ENCODE measurements at places on chromosomes 6 and 20.

DNA sequence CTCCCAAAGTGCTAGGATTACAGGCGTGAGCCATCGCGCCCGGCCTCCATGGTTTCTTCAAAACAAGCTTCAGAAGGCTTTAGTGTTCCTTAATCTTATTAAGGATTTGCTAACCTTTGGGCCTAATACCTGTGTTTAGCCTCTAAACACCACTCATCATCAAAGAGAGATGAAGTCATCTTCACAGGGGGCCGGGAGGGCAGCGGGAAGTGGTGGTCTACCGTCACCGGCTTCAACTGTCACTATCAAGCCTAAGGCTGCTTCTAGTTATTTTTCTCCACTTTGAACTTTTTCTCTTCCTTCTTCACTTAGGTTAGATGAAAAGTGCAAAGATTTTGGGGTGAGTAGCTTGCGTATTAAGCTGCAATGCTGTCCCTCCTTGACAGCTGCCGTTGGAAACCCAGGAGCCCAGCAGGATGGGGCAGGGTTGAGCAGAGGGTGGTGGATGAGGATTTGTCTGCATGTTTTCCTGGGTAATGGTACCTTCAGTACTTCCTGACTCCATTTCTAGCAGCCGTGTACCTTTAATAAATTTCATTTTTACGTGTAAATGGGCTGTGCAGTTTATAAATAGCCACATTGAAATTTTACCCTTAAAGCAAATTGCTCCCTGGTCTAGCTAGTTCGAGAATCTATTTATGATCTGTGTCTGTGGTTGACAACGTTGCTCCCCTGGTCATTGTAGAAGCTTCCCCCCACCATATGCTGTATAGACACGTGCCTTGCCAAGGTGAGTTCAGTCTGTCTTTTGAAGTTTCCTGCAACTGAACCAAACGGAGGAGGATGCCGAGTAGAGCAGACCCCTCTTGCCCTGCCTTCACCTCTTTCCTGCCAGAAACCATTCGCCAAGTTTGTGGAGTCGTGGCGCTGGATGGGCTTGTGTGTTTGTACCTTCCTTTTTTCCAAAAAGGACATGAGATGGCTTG, 64.8 kb downstream of the SYNJ2 start:
- no peak for DNase-seq

- DNase-seq: no peak
These were observed 9.2 kb downstream of the ATG5 start for GRCh38 chr6:106316375-106316766.

GRCh38 chr6:73538116-73538779, 17.4 kb upstream of the EEF1A1 start:
- no peak for DNase-seq

DNA sequence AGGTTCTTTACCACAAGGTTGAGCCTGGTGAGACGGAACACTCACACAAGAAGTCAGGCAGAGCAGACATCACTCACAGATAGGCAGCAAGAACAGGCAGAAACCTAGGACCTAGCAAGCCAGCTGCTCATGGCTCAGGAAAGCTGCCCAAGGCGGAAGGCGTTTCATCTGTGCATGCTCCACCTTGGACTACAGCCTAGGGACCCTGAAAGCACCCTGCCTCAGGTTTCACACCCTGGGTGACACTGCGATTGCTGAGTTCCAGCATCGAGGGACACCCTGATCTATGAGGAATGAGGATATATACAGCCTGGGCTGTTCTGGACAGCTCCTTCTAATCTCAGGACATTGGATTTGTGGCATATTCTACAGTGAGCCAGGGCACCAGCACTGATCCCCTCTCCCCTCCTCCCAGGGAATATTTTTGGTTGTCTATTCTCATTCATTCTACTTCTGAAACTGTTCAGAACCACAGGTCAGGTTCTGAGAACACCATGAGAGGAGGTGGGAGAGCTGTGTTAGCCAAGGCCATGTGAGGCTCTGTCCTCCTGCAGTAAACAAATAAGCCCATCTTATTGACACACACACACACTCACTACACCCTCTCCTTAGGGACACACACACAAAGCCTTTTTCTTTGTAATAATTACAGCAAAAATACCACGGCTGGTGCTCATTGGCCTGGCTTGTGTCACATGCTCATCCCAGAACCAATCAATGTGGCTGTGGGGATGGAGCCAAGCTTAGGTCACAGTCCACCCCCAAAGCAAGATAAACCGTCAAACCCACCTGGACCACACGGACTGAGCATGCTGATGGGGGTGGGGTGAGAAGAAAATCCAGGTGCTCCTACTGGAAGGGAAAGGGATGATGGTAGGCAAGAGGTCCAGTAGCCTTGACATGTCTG, 26.3 kb upstream of the PMEPA1 start:
- no peak for DNase-seq

DNA sequence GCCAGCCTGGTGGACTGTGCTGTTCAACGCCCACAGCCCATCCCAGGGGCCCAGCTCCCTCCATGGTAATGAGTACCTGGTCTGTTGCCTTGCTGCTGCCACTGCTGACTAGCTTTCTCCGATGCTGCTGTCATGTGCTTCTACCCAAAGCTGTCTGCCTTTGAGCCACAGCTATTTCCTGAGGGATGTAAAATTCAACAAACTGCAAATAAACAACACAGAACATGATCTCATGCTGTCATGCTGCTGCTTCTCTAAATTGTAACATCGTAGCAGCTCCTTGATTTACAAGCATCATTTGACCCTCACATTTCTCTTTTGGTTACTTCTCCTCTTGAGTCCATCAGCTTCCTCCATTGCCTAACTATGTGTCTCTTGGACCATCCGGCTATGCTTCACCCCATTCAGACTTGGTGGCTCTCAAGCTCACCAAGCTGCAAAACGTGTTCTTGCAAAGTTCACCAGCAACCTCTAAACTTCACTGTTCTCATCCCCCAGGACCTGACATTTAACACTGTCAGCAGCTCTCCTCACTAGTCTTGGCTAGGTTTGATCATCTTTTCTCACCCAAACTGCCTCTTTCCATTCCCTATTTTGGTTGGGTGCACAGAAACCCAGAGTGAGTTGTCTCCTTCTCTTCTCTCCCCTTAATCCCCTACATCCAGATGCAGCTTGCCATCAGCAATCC, 54.6 kb downstream of the FYN start:
- DNase-seq: no peak

GRCh38 chr6:142387997-142388815, 86.4 kb downstream of the ADGRG6 start:
- DNase-seq: peak; percentile 41

DNA sequence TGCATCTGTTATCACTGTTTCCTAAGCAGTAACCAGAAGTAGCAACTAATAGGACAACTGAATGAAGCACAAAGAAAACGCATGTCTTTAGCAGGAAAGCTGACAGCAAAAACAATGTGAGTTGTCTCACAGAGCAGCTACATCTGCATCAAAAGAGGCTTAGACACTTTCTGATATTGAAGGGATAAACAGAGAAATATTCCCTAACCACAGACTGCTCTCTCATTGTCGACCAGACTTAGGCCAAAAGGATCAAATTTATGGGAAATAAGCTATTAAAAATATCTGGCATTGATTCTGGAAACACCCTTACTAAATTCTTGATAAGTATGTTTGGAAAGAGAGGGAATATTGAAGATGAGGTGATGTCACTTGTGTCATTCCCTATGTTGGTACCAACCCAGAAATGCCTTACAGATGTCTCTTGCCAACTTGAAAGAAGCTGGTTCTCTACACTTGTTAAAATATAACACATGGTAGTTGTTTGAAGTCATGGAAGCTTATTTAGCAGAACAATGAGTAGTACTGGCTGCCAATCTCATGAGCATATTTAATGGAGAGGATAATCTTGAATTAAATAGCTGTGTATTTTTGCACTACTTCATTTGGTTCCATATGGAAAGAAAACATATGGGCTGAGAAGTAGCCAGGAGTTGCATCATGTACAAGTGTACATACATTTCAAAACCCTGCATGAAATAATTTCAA, 929.3 kb upstream of the MAN1A1 start:
- DNase-seq: no peak

GRCh38 chr6:52877786-52878185, 31.7 kb downstream of the GSTA3 start:
- no peak for DNase-seq

DNA sequence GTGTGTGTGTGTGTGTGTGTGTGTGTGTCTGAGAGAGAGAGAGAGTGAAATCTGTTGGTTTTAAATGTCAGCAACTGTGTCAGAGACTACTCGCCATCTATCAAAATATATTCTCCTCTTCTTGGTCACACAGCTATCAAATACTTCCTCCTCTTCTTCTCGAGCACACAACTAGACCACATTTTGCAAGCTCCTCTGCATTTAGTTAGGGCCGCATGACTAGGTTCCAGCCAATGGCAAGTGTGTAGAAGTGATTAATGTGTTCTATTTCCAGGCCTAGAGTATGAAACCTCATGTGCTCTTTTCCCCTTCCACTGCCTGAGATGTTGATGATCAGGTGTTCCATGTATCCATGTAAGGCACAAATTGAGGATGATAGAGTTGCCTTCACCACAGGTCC, 278.5 kb upstream of the MARCKS start:
- DNase-seq: no peak

DNA sequence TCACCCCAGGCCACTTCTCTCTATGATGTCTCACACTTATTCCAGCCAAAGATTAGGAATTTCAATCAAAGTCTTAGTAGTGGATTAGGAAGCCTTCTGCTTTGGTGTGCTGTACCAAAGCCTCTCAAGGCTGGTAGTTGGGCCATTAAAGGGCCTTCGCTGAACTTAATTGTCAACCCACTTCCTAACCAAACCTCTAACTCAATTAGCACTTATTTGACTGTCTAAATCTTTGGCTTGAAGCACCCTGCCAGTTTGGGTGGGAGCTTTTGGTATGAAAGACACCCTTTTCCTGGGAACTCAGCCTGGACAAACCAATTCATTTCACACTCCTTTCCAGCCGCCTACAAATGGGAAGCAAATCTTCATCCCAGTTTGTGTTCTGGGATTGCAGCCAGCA, 81.5 kb downstream of the BMP2 start:
- no peak for DNase-seq

DNA sequence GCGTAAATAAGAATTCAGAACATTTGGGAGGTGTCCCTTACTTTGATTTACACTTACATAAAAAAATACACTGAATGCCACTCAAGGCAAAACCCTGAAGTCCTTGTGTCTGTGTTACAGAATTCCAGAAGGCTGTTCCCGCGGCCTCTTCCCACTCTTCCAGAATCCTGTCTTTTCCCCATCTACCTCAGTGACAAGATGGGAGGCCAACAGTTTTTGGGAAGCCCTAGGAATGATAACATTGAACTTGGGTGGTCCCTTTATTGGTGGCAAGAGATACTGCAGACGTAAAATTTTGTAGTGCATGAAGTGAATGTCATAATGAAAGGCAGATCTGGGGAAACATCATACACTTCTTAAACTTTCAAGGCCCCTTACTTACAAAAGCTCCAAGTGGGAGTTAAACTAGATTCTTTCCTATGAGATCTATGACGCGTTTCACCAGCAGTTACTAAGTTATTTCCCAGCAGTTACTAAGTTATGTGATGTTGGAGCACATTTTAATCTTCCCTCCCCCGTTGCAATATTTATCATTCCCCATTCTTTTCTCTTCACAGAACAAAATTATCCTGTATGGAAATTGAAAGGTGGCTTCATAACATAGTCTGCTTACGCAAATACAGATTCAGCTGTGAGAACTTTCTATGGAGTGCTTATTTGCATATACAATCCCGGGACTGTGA, 79.5 kb downstream of the BCAS1 start:
- no peak for DNase-seq

DNA sequence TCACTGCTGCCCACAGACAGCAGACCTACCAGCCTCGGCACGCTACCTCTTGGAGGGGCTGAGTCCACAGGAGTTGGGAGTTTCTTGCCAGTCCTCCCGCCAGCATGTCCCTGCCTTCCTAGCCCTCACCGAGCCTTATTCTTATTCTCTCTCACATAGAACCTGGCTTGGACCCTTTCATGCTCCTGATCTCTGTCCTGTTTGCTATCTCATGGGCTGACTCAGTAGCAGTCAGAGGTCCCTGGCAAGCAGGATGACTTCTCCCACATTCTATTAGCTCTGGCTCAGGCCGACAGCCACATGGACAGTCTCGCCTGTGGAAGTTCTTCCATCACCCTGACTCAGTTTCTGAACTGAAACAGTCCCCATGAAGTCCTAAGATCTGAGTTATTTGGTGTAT, 313.2 kb upstream of the RNF24 start:
- no peak for DNase-seq

DNA sequence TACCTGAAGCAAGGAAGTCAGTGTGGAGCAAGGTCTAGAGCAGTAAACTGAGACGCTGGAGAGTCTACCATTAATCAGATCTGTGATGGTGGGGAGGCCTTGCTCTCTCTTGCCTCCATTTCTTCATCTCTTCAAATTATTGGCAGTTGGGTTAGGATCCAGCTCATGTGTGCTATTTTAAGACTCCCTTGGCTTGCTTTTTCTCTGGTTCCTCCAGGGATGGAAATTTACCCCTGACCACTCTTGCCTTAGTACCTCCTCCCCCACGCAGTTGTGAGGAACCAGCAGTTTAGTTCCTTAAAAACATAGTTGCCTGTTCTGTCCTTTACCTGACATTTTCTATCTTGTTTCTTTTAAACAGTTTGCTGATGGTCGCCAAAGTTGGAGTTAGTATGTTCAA, 7.4 kb downstream of the TMEM14C start:
- DNase-seq: no peak

DNA sequence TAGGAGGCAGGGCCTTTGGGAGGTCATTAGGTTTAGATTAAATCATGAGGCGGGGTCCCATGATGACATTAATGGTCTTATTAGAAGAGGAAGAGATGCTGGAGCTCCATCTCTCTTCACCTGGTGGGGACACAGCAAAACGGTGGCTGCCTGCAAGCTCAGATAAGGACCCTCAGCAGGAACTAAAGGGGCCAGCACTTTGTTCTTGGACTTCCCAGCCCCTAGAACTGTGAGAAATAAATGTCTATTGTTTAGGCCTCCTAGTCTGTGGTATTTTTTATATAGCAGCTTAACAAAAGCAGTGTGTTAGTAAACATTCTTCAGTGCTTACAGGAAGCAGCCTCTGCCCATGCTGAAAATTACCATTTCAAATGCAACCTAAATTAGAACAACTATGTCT, 157.6 kb downstream of the FOXA2 start:
- DNase-seq: no peak
